ENCODE measurements at places on chromosomes 16 and 17.

- DNase-seq = no peak
Measured at GRCh38 chr16:73067671-73068540, 20.0 kb upstream of the ZFHX3 start.

DNA sequence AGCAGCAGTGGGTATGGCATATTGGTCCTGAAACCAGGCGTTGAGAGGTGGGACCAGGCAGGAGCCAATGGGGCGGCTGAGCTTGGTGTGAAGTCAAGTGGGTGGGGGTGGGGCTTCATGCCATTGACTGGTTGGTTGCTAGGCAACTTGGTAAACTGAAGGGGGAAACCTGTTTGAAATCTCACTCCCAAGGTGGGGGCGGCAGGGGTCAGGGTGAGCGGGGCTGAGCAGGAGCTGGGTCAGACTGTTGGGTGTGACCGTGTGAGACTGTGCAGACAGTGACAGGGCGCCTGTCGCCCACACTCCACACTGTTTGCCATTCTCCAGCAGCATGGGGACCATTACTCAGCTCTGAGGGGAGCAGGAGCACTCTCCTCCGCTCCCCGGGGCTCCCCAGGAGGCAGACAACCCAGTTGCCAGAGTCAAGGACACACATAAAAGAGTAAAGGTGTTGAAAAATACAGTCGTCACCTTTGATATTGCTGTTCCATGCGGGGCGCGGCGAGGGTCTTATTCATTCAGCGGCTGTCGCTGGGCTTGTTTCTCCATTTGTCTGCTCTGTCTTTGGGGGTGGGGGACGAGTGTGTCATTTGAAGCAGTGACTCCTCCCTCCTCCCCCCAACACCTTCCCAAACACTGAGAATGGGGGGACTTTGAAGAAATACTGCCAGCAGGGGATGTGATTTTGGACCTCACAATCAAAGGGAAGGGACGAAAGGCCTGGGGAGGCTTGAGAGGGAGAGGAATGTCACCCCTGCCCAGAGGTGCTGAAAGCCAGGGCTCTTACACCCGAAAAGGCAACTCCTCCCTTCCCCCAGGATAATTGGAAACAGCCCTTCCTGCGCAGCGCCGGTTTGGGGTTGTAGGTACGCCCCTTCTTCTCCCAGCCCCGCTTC is 1.2 kb upstream of the EFNB3 start:
- DNase-seq = peak; percentile 39

DNA sequence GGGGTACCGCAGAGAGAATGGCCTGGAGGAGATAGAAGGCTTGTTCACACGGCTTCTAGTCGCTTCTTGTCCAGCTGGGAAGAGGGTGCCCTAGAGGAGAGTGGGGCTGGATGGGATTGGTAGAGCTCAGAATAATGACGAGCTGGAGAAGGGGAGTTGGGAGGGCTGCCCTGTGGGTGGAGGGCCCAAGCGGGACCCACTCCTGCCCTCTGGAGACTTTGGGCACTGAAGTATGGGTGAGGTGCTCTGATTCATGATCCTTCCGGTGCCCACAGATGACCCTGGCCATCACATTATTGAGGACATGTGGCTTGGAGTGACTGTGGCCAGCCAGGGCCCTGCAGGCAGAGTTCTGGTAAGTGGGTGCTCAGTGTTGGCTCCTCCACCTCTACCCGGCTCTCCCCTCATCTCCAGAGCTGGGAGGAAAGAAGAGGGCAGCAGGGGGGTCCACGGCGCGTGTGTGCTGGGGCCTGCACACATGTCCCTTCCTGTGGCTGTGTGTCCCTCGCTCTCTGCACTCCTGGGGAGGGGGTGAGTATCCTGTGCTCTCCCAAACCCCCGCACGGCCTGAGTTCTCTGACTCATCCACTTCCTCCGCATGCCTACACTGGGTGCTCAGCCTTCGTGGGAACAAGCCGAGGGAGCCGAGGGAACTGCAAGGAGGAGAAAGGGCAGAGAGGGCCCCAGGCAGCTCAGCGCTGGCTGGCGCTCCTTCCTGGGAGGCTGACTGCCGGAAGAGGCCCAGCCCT is 8.5 kb downstream of the ITGA3 start:
- peak; percentile 89 for DNase-seq

DNA sequence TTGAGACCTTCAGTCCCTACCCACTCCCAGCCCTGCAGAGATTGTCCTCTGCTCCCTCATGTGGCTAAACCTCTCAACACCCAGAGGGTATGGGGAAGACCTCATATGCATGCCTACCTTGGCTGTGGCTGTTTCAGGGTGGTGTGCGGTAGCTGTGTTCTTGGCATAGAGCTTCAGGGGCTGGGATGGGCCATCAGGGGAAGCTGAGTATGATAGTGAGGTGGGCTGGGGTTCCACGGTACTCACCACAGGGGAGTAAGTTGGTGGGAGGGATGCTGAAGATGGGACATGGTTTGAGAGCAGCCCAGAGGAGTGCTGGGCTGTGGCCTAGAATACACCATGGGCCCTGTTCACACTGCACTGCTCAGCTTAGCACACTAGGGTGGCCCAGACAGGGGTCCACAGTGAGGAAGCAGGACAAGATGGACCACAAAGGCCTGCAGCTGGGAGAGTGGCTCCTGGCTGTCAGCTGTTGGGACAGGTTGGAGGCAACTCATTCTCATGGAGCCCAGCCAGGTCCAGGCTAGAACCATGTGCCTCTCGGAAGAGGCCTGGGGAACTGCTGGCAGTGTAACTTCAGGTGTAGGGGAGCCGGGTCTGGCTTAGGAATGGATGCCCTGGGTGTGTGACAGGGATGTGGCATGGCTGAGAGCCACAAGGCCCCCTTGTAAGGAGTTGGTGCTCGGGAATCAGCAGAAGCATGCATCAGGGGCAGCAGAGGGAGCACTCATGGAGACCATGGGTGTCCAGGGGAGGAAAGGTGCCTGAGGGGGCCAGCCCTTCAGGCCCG is 3.1 kb downstream of the MFAP4 start:
- DNase-seq = peak; percentile 45

GRCh38 chr16:9429646-9430330 is 338.3 kb downstream of the HAPSTR1 start:
- no peak for DNase-seq

GRCh38 chr16:48534601-48535340 is 75.2 kb downstream of the N4BP1 start:
- no peak for DNase-seq

GRCh38 chr16:24771132-24771778 is 41.8 kb downstream of the TNRC6A start:
- no peak for DNase-seq

GRCh38 chr17:19781488-19782458 is 33.7 kb upstream of the ALDH3A1 start:
- DNase-seq = no peak

DNA sequence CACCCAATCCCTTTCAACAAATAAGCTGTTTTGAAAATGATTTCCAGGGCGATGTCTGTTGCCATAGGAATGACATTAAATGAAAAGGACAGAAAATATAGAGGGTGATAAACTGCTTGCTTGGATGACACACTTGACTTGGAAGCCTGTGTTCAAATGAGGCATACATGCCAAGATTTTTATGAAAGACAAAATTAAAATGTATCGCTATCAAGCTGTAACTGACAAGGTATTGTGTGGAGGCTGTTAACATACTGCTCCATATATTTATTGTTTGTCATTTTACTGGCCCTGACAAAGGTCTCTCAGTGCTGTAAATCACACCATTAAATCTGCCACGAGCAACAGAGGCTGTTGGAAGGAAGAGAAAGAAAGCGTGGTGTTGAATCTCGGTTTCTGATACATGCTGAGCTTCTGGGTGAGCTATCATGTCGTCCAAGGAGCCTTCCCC is 456.2 kb upstream of the SALL1 start:
- no peak for DNase-seq

DNA sequence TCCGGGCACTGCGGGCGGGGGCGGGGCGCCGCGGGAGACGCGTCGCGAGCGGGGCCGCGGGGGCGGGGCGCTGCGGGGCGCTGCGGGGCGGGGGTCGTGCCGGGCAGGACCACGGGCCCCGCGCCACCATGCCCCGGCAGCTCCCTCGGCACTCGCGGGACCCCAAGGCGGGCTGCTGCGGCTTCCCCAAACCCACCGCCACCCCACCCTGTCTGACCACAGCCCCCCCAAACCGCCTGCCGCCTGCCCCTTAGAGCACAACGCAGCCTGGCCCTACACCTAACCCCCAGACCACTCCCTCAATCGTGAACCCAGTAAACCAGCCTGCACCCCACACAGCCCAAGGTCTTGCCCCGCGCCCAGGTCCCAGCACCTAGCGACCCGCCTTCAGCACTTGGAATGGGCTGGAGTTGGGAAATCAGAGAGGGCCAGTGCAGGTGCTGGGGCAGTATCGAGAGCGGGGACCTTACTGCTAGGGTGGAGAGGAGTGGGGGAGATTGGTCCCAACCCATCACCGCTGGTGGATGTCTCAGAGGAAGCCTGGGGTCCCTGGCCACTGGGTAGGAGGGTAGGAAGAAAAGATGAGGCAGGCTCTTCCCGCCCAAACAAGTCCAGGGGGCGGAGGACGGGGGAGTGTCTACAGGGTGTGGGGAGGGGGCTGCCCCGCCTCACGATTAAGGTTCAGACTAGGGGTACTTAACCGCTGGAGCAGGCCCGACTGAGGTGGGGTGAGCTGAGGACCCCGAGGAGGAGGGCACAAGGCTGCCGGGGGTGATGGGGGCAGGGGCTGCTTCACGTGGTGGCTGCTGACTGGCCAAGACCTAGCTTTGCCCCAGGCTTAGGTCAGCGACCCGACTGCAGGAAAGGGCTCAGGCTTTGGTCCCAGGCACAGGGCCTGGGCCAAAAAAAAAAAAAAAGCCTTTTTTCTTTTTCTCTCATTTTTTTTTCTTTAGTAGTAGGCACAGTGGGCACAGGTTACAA is 539 bp upstream of the VAMP2 start:
- no peak for DNase-seq

DNA sequence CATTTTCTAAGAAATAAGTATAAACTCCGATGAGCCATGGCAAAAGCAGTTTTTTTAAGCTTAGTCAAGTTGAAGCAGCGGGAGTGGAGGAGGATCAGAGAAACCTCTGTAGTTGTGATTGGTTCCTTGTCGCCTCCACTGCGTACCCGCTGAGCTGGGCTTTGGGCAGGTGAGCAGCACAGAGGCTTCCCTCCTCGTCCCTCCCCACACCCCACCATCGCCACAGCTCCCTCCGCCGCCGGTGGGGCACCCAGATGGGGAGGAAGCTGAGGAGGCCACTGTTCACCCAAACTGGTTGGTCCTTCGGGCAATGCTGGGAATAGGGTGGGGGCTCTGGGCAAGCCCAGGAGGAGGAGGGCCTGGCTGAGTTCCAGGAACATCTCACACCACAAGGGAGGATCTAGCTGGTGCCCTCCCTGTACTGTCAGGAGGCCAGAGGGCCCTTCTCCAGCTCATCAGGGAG is 5.2 kb upstream of the MRPL38 start:
- peak; percentile 40 for DNase-seq

DNA sequence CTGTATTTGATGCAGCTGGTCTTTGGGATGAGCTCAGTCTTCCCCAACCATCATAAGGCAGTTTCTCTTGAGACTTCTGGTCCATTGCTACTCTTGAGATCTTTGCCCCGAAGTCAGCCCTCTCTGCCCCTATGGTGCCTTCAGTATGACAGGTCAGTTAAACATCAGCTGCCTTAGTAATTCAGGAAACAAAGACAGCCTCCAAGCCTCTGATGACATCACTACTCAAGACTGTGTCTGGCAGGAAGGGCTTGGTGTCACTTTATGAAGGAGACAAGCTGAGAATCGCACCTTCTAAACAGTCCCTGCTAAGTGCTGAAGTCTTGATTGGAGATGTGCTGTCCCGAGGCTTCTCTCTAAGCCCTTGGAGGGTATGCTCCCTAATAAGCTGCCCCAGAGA is 104.9 kb upstream of the TBX2 start:
- peak; percentile 44 for DNase-seq

DNA sequence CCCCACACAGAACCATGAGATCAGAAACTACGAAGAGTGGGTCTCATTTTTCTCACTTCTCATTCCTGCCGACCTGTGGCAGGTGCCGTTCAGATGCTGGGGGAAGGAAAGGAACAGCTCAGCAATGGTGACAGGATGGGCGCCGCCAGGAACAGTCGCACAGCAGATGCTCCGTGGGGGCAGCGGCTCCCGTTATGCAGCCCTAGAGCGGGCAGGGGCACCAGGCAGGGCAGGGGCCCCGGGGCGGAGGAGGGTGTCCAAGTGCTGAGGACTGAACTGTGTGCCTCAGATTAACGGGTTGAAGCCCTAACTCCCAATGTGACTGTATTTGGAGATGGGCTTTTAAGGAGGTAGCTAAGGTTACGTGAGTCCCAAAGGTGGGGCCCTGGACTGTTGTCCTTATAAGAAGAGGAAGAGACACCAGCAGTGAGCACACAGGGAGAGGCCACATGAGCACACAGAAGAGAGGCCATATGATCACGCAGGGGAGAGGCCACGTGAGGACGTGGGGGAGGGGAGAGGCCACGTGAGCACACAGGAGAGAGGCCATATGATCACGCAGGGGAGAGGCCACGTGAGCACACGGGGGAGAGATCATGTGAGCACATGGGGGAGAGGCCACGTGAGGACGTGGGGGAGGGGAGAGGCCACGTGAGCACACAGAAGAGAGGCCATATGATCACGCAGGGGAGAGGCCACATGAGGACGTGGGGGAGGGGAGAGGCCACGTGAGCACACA is 95.7 kb upstream of the METRNL start:
- no peak for DNase-seq

DNA sequence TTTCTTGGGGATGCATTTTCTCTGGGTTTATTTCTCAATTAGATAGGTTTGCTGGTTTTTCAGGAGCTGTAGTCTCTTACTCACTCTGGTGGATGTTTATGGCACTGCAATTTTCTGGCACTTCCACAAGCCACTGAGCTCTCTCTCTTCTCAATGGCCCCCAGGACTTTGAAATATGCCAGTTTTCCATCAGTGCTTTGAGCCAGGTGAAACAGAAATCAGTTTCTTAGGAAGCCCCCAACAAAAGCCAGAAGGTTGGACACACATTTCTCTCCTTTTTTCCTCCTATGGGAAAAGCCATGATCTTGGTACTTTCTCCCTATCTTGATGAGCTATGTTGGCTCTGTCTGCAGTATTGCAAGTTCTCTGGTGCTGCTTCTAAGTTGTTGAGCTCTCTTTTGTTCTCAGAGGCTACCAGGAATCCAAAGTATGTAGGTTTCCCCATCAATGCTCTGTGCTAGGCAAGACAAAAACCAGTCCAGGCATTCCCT is 90.7 kb upstream of the SMIM36 start:
- peak; percentile 64 for DNase-seq

- DNase-seq = no peak
Measured at GRCh38 chr17:10417431-10417830, 4.3 kb downstream of the MYH8 start.

Data from GM03348 (cell line).